ENCODE measurements at places on chromosomes 2 and 18. TPM values are rescaled to one million over a fixed set of nuclear protein-coding genes. Genes with fewer than 3 reads are reported as not detected.

Gene TCF23
- total RNA-seq: not detected

Gene LIPG
- 1.9 TPM for total RNA-seq

Gene RAX
- total RNA-seq: not detected

Gene AQP12A
- not detected for total RNA-seq

Gene PSMD1
- 115 TPM for total RNA-seq

Gene CRYBA2
- total RNA-seq: not detected

Gene ST8SIA3
- total RNA-seq: not detected

Gene DOK6
- 1.0 TPM for total RNA-seq

Gene MARCHF4
- 1.5 TPM for total RNA-seq

Gene PLGLB2
- 0.65 TPM for total RNA-seq

Gene TPGS2
- 232 TPM for total RNA-seq

Gene ASTL
- total RNA-seq: not detected

Gene LHCGR
- total RNA-seq: not detected

Gene PSMA8
- not detected for total RNA-seq

Gene CFC1
- not detected for total RNA-seq

Gene MFSD2B
- under 0.01 TPM for total RNA-seq

Gene SLC35F6
- total RNA-seq: 52.8 TPM

Gene CAPN14
- total RNA-seq: 0.05 TPM

Gene FLACC1
- total RNA-seq: 0.84 TPM

Gene SGO2
- 15.9 TPM for total RNA-seq

Gene UNC50
- total RNA-seq: 48.2 TPM

Gene C2orf78
- total RNA-seq: not detected

Gene CCDC178
- 2.2 TPM for total RNA-seq

Gene GALR1
- not detected for total RNA-seq

Gene SOX11
- total RNA-seq: not detected

Gene SERPINB2
- not detected for total RNA-seq

Gene GALNT14
- total RNA-seq: 1.7 TPM

Gene PSME4
- total RNA-seq: 30.0 TPM

Gene PLEKHH2
- 0.14 TPM for total RNA-seq

Gene SLC19A3
- not detected for total RNA-seq

Gene SCN9A
- total RNA-seq: 0.56 TPM

Gene CAVIN2
- 571 TPM for total RNA-seq

Gene FAM117B
- total RNA-seq: 2.7 TPM

Gene CXCR1
- total RNA-seq: not detected

Gene IL36RN
- not detected for total RNA-seq

Gene IL36B
- not detected for total RNA-seq

Gene GAREM1
- 1.4 TPM for total RNA-seq

Gene UGGT1
- 122 TPM for total RNA-seq

Gene RUFY4
- total RNA-seq: not detected

Gene FRZB
- total RNA-seq: 0.68 TPM

Gene LGALSL
- total RNA-seq: 3.7 TPM

Gene VWC2L
- total RNA-seq: not detected

Gene CD207
- total RNA-seq: not detected

Gene DSC1
- not detected for total RNA-seq

Gene ANKRD30BL
- not detected for total RNA-seq

Gene CNRIP1
- 45.3 TPM for total RNA-seq

Gene WIPF1
- 14.1 TPM for total RNA-seq

Gene ACVR1C
- 0.17 TPM for total RNA-seq

Gene TFPI
- 1,146 TPM for total RNA-seq

Gene SF3B1
- 219 TPM for total RNA-seq

Gene FN1
- total RNA-seq: 353 TPM

Gene NCKAP1
- total RNA-seq: 364 TPM

Measured in dermis blood vessel endothelial cell (primary cell).